GM12878 (cell line): ENCODE measurements at places on chromosomes 3 and 15. TPM values are rescaled to one million over a fixed set of nuclear protein-coding genes. Genes with fewer than 3 reads are reported as not detected.

The CD200 gene
- 31.0 and 34.4 TPM in 2 replicates for polyA plus RNA-seq

The LEKR1 gene
- polyA plus RNA-seq = 2.6 and 4.1 TPM in 2 replicates

The PLA2G4B gene
- 2.4 and 6.3 TPM in 2 replicates for polyA plus RNA-seq

The KPNA1 gene
- polyA plus RNA-seq = 44.4 and 50.2 TPM in 2 replicates

The ZIC1 gene
- not detected in 2 replicates for polyA plus RNA-seq

The FETUB gene
- not detected in 2 replicates for polyA plus RNA-seq

The SCN11A gene
- polyA plus RNA-seq = not detected in 2 replicates

The TERC gene
- polyA plus RNA-seq = 0.59 and 1.6 TPM in 2 replicates

The TEX55 gene
- polyA plus RNA-seq = not detected in 2 replicates
